SK-N-DZ (cell line): ENCODE measurements at places on chromosomes 5 and 9.

DNA sequence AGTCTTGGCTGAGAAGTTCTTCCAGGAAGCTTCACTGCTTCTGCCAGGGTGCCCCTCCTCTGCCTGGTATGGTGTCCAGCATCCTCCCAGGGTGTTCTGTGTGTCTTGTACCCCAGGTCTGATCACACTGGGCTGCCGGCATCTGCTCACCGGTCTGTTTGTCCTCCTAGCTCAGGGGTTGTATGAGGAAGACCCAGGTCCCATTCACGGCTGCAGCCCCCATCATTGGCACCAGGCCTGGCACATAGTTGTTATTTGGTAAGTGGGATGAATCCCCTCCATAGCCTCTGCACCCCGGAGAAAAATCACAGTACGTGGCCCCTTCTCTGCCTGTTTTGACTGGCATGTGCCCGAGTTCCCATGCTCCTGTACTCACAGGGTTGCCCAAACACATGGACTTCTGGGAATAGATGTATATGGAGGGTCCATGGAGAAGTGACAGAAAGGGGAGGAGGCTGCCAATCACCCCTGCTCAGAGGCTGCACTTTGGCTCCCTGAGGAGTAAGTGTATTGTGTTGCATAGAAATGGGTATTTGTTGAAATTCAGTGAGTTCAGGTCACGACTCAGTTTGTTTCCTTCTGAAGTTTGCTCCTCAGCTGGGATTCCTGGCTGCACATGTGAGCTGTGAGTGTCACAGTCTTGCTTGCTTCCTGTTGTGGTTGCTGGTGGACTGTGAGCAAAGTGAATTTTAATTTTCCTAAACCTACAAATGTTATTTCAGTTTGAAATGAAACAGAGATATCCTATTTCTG lies 96.2 kb downstream of the HSPA4 start:
- no peak for DNase-seq

- DNase-seq = peak; percentile 7
These were observed 384.2 kb upstream of the CDH10 start for GRCh38 chr5:25029004-25029403.

- no peak for DNase-seq
These were observed 1.3 kb upstream of the CDHR2 start for GRCh38 chr5:176547802-176548201.

GRCh38 chr9:90956026-90956810 lies 154.6 kb downstream of the SYK start:
- no peak for DNase-seq

GRCh38 chr5:173278641-173279040 lies 43.6 kb upstream of the NKX2-5 start:
- no peak for DNase-seq

GRCh38 chr9:133786371-133786753 lies 48.2 kb upstream of the SARDH start:
- no peak for DNase-seq

DNA sequence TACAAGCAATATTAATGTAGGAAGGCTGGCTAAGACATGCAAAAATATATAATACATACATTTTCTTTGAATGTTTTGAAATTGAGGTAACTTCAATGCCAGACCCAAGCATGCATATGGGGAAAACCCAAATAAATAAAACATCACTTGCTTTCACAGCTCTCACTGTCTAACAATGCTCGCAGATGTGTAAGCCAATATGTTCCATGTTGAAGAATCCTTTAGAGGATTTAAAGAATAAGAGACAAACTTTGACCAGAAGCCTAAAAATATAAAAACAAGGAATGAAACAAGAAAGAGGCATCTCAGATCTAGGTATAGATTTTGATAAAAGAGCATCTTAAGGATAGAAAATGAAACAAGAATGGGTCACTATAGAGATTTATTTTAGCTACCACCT lies 354.2 kb downstream of the CDH10 start:
- no peak for DNase-seq

DNA sequence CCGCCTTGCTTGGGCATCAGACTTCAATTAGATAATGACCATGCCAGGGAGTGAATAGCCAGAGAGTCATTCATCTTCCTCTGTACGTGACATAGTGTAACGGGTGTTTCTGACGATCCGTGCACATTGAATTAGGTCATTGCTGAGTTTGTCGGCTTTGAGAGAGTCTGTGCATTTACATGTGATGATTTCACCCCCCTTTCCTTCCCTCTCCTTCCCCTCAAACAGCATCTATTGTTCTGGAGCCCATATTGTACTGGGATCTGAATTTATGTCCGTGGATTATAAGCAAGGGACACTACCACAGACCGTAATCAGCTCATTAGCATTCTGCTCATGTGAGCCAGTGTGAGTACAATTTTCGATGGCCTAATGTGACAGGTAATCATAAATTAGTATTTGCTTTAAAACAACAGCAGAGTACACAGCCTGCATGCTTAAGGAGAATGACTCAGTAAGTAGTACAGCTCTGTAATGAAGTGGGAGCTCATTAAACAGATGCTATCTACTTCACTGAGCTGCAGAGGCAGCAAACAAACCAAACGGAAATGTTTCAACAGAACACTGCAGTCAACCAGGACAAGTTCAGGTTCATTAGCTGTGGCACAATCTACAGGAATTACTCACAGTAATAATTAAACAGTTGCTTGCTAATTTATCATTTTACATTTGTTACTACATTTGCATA lies 302.1 kb downstream of the CSNK1G3 start:
- DNase-seq = peak; percentile 28

DNA sequence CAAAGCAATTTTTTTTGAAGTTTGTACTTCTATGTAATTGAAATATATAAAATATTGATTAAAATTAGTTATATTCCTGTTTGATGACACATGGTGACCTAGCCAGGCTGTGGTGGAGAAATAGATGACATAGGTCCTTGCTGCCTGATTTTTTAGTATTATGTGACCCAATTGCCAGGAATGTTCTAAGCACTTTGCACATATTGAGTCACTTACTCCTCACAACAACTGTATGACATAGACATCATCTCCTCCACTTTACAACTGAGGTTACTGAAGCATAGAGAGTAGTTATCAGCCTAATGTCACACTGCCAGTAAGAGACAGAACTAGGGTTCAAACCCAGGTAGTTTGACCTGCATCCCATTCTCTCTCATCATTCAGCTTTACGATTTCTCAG lies 26.2 kb upstream of the SNX18 start:
- DNase-seq = no peak
